ENCODE measurements at places on chromosomes 4 and X.

GRCh38 chrX:140250391-140250790 lies 254.5 kb downstream of the SOX3 start:
- DNase-seq: no peak

GRCh38 chr4:87679449-87680169 lies 29.5 kb downstream of the DMP1 start:
- DNase-seq: peak; percentile 48

DNA sequence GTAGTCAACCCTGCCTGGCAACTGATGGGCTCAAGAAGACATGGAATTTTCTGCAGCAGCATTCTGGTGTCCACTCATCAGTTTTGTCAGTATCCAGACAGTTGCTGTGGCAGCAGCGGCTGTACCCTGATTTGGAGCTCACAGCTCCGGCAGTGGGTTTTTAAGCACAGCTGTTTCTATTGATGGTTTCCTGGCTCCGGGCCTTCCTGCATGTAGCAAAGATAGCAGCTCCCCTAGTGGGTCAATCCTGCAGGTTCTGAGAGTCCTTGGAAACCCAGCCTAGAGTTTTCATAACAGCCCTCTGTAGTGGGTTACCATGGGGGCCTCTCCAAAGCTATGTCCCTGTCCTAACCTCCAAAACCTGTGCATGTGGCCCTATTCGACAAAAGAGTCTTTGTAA lies 84.0 kb upstream of the ATP6AP2 start:
- DNase-seq: peak; percentile 39

DNA sequence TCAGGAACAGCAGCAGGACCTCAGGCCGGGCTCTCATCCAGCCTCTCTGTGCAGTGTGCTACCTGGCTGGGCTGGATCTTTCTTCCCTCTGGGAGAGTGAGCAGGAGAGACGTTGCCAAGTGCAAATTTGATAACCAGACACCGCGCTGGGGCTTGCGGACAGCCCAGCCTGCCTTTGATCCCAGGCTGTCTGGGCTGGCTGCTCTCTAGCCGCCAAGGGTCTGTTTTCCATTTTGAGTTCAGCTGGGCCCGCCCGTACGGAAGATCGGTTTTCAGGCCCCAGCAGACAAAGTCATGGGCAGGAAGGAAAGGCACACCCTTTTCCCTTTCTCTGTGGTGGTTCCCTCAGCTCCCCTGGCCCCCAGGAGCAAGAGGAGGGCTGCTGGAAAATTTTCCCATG lies 90.2 kb downstream of the CPZ start:
- DNase-seq: no peak

DNA sequence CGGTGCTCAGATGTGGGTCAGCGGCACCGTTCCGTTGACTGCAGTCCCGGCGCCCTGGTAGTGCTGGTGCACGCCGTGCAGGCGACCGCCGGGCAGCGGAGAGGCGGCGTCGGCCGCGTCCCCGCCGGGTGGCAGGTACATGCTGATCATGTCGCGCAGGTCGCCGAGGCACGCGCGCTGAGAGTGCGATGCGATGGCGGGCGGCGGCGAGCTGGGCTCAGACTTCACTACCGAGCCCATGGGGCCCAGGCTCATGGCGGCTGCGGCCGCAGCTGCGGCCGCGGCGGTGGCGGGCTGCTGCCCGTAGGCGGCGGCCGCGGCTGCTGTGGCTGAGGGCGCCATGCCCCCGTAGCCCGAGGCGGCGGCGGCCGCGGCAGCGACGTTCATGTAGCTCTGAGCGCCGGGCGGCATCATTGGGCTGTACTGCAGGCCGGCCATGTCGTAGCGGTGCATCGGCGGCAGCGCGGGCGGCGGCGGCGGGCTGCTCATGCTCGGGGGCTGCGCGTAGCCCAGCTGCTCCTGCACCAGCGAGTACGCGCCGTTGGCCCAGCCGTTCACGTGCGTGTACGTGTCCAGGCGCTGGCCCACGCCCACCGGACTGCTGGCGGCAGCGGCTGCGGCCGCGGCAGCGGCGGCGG lies 1.0 kb downstream of the SOX3 start:
- peak; percentile 3 for DNase-seq

GRCh38 chr4:55125087-55125721 lies at the start of gene KDR:
Gene KDR (minus strand): TSS chr4:55125595. CDS start chr4:55125293, 302 bp downstream.
- DNase-seq: peak; percentile 3

GRCh38 chrX:136271300-136271699 lies 20.1 kb upstream of the MAP7D3 start:
- no peak for DNase-seq

- DNase-seq: no peak
Observed at GRCh38 chr4:39201963-39202362, 19.6 kb downstream of the WDR19 start.

DNA sequence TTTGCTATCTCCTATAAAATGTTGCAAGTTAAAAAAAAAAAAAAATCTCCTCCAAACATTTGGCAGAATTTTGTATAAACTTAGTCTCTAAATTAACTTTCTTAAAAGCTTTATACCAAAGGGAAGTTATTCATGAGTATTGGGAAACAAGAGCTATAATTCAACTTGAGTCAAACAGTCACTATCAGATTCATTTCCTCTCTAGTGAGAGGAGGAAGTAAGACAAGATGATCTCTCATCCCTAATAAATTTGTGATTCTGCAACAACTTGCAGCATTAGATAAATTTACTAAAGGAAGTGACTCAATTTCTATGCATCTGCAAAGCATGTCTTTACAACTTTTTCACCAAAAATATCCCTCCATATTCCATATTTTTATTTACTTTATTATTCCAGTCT lies 135.4 kb upstream of the GNPDA2 start:
- no peak for DNase-seq

DNA sequence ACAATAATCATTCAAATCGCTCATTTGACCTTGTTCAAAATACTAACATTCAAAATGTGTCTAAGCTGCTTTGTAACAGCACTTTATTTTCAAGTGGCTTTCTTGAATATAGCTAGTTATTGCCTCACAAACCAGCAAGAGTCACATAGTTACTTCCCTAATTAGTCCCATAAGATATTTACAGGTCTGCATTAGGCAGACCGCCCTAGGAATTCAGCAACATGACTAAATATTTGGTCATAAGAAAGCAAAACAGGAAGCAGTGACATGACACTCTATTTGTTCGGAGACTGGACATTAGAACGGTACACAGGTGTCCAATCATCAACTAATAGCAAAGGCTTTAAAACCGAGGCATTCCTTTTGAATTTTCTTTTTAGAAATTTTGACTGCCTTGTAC lies 262.0 kb downstream of the COL25A1 start:
- DNase-seq: no peak

GRCh38 chr4:57973819-57974218 lies 863.6 kb upstream of the IGFBP7 start:
- no peak for DNase-seq

GRCh38 chr4:94507708-94508107 lies 56.0 kb downstream of the PDLIM5 start:
- peak; percentile 85 for DNase-seq

DNA sequence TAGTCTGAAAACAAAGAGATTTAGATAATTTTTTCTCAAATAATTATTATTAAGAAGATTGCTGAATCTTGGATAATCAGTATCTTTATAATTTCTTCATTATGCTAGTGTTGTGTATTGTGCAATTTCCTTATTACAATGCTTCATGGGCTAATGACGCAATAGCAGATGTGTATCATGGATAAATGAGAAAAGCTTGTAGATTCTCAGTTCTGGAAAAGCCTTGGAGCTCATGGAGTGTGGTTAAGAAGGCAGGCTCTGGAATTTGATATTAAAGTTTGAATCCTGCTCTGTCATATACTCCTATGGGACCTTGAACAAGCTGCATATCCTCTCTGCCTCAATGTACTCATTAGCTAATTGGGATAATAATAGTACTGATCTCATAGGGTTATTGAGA lies 18.9 kb upstream of the CXCL8 start:
- DNase-seq: peak; percentile 83

DNA sequence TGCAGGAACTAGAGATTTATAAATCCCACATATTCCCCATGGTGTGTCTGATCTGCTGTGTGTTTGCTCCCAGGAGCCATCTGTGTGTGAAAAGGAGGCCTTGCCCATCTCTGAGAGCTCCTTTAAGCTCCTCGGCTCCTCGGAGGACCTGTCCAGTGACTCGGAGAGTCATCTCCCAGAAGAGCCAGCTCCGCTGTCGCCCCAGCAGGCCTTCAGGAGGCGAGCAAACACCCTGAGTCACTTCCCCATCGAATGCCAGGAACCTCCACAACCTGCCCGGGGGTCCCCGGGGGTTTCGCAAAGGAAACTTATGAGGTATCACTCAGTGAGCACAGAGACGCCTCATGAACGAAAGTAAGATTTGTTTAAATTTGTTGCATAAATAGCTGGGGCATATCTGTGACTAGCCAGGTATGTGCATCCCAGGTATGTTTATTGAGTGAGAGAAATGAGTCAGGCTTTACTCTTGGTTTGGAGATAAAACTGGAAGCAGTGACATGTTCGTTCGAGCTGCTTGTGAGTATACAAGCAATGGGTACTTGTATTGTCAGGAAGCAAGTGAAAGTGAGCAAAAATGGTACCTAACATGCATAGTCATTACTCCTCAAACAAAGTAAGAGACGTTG lies 89.5 kb downstream of the PTTG2 start:
- DNase-seq: no peak

- DNase-seq: no peak
Observed at GRCh38 chr4:105430811-105431210, 43.1 kb downstream of the PPA2 start.

- peak; percentile 74 for DNase-seq
Observed at GRCh38 chr4:168480931-168481611, 779 bp upstream of the DDX60L start.

GRCh38 chr4:149095811-149096210 lies 653.6 kb upstream of the NR3C2 start:
- no peak for DNase-seq

- no peak for DNase-seq
Observed at GRCh38 chrX:96551322-96551872, 133.2 kb upstream of the DIAPH2 start.

Measured in RPMI7951 (cell line).